ENCODE measurements at places on chromosomes 4 and X.

GRCh38 chr4:153507310-153508073 lies 41.3 kb downstream of the TMEM131L start:
- no peak for DNase-seq

DNA sequence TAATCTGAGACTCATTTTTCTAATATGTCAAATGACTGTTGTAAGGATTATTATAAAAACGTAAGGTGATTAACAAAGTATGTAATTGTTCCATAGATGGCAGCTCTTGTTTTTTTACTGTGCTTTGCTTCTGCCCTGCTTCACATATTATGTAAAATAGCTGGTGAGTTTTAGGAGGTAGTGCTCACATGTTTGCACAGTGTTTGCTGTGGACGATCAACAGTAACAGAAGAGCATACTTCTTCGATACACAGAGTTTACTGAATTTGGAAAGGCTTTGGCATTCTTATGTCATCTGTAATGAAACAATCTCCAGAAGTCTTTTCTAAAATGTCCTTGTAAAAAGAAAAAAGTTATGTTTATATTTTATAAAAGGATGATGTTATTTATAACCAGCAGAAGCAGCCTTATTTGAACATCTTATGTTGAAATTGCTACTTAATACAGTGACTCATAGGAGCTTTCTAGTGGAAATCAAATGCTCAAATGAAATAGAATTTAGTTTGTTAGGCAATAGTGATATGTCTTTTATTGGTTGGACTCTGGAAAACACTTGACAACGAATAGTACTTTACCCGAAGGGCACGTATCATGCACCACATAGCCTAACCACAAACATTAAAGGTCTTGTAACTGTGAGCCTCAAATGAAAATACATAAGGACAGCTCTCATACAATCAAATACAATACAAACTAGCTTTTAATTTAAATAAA lies 1.9 kb upstream of the MTTP start:
- DNase-seq, result no peak

- DNase-seq, result no peak
Observed at GRCh38 chr4:77671051-77671450, 65.4 kb downstream of the CXCL13 start.

GRCh38 chrX:36431819-36432218 lies 512.3 kb downstream of the CFAP47 start:
- no peak for DNase-seq

- no peak for DNase-seq
Observed at GRCh38 chr4:151727365-151727764, 33.4 kb downstream of the GATB start.

- DNase-seq, result no peak
Observed at GRCh38 chr4:117971403-117971802, 62.9 kb upstream of the NDST3 start.

GRCh38 chrX:48580662-48581061 lies 6.4 kb downstream of the RBM3 start:
- DNase-seq, result no peak

DNA sequence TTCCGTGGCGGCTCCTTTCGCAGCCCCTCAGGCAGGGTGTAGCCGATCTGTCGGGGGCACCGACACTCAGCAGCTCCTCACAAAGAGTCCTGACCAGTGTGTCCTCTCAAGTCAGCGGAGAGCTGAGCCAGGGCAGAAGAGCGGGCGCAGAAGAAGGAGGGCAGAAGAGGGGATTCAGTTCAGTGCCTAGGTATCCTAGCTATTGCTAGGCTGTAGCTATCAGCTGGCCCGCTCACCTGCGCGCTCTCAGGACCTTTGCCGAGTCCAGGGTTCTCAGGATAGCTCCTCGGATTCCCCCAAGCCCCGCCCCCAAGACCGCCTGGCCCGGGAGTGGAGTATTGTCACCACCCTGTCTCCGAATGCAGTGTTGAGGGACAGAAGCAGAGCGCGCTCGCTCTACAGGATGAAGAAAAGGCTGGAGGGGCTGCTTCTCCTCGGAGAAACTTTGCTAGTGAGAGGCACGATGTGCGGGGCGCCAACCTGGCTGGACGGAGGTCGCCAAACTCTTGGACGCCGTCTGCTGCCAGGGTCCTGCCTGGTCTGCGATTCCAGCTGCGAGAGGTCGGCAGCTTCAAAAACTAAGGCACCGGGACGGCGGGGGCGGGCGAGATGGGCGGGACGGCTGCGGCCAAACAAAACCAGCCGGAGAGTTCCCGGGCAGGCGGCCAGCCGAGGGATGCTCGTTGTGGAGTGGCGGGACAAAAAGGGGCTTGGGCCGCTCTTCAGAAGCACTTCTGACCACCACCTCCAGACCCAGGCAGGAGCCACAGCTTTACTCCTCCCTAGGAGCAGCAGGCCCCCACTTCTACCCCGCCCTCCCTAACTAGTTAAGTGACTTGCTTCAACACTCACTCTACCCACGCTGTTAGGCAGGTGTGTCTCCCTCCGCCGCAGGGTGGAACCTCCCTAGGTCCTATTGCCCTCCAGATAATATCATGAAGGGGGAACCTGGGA lies at the start of gene XKRX:
Gene XKRX (minus strand): TSS at position 258 of the 954 bp plus-strand sequence. CDS start 613 bp downstream, outside the sequence.
- no peak for DNase-seq

DNA sequence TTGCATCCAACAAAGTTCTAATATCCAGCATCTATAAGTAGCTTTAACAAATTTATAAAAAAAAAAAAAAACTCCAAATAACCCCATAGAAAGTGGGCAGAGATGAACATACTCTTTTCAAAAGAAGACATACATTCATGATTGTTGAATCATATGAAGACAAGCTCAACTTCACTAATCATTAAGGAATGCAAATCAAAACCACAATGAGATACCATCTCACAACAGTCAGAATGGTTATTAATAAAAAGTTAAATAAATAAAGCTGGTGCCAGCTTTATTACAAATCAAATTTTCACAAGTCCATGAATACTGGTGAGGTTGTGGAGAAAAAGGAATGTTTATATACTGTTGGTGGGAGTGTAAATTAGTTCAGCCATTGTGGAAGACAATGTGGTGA lies 592.0 kb downstream of the IQCM start:
- DNase-seq, result no peak

DNA sequence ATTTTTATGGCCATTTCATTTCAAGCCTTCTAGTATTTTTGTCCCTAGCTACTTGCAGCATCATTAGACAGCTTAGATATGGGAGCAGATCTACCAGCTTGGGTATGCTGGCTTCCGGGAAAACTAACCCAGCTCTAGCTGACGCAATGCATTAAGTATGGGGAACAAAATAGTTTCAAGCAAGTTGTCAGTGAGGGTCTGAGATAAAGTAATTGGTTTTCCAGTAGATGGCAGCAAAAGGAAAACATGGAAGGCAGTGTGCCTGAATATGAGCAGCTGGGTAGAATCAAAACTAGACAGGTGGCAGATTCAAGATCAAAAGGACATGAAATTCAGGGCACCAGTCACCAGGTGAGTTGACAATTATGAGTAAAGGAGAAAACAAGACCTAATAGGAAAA lies 340.9 kb upstream of the CTSO start:
- DNase-seq, result no peak

DNA sequence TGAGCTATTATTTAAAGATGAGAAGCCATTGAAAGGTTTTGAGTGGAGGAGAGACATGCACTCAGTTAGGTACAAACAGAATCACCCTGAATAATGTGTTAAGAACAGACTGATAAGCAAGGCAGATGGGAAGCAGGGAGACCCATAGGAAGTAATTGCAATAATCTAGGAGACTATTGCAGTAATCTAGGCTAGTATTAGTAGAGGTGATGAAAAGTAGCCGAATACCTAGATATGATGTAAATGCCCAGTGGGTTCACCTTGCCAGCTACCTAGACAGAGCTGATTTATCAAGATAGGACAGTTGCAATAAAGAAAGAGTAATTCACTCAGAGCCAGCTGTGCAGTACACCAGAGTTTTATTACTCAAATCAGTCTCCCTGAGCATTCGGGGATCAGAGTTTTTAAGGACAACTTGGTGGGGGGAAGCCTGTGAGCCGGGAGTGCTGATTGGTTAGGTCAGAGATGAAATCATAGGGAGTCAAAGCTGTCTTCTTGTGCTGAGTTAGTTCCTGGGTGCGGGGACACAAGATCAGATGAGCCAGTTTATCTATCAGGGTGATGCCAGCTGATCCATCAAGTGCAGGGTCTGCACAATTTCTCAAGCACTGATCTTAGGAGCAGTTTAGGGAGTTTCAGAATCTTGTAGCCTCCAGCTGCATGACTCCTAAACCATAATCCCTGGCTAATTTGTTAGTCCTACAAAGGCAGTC lies 427.5 kb downstream of the RPA4 start:
- no peak for DNase-seq

DNA sequence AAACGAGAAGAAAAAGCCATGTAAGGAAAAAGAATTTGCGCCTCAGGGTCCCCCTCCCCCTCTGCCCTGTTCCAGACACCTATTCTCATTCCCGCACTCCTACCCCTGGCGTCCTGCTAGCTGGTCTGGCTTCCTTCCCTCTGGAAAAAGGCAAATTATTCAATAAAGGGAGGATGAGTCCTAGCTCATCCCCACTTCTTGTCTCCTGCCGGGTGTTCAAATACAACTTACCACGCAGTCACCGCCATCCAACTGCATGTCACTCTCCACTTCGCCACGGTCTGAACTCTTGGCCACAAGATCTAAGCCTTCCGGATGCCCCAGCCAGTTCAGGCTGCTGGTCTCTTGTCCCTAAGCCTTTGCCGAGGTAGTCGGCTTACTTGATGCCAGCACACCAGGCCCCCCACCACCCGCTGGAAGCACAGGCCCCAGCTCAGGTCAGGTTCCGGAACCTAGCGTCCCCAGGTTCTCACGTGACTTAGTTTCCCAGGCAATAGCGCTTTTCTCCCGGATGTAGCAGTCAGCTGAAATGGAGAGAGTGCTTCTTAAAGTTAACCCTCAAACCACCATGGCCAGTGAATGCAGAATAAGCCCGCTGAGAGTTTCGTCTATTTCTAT lies 209.6 kb upstream of the SPIN4 start:
- DNase-seq, result peak; percentile 16

- no peak for DNase-seq
Observed at GRCh38 chr4:173652283-173652931, 122.4 kb upstream of the HAND2 start.

DNA sequence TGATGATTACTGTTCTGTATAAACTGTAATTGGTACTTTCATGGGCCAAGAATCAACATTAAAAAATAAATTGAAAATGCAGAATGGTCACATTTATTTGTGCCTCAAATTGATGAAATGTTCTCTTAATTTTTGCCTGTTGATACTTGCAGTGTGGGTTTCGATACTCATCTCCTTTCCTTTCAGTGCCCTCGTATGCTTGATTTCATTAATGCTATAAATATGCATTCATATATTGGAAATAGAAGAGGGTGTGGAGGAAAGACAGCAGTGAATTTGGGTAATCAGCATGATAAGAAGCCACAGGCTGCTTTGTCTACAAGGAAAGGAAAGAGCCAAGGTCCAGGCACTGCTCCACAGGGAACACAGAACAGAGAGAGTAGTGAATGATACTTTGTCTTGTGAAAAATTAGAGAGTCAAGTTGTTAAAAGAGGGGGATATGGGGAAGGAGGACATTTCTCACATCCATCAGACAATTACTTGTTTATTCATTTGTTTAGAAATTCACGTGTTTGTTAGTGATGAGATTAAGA lies 1.0 kb upstream of the DDX60 start:
- DNase-seq, result no peak
